ENCODE measurements at places on chromosomes 7 and 10. TPM values are rescaled to one million over a fixed set of nuclear protein-coding genes. Genes with fewer than 3 reads are reported as not detected.

C10orf62 gene
- not detected for total RNA-seq

LHPP gene
- total RNA-seq: 21.3 TPM

FAM131B gene
- 4.0 TPM for total RNA-seq

PROSER2 gene
- total RNA-seq: 15.6 TPM

NPY4R gene
- 0.30 TPM for total RNA-seq

FOXI2 gene
- not detected for total RNA-seq

BHLHA15 gene
- 1.2 TPM for total RNA-seq

EN2 gene
- total RNA-seq: 0.15 TPM

DNA sequence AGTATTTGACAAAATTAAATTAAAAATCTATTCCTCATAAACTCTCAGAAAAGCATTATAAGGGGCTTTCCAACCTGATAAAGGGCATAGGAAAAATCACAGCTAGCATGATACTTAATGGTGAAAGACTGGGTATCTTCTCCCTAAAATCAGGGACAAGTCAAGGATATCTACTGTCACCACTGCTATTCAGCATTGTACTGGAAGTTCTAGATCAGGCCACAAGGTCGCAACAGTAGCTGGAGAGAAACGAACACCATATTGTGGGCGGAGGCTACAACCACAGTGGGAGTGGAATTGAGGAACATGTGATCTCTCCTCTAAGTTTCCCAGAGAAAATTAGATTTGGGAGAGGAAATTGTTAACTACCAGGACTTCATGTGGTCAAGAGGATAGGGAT, 70.0 kb upstream of the NAMPT start:
- DNase-seq: no peak

DNA sequence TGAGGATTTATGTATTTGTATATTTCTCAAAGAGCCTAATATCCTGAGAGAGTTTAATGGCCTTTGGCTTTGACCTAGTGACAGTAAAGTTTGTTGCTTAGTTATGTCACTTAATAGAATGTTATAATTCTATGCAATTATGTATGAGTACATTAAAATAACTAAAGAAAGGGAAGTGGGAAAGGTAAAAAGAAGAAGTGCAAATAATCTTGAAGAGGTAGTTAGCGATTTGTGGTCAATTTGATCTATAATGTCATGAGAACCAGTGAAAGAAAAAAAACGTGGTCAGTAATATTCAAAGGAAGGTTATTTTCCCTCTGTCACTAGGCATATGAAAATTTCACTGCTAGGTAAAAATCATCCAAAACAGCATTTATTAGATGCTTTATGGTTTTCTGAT, 143.4 kb upstream of the LSM8 start:
- DNase-seq: no peak

DNA sequence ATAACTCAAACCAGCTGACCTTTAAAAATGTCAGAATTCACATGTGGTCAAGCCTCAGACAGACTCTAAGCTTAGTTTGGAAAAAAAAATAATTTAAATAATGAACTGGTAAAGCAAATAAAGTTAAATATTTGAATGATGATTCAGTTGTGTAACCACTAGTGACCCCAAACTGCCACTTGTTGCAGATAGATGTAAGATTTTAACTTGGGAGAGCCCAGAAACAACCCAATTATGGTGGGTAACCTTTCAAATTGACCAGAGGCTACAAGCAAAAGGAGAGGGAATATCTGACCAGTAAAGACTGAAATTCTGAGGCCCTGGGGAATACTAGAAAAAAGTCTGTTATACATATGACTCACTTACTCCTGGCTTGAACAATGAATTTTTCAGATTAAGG, 268.1 kb downstream of the HPSE2 start:
- DNase-seq: no peak

GRCh38 chr10:78023741-78024140, 5.6 kb downstream of the POLR3A start:
- DNase-seq: no peak

DNA sequence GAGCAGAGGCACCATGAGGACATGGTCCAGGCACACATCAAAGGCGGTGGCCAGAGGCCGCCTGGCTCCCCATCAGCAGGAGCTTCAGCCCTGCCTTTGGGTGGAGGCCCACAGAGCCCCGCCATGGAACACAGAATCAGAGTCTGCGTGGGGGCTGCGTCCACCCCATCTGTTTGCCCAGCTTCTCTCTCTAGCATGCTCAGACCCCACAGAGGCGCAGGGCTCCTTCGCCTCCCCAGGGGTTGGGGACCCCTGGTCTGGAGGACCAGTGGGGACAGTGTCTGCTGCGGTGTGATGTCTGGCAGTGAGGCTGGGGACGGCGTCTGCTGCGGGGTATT, 321.9 kb downstream of the PTPRN2 start:
- peak; percentile 56 for DNase-seq

GRCh38 chr7:92809397-92809759, 27.0 kb downstream of the CDK6 start:
- no peak for DNase-seq

GRCh38 chr7:155380221-155380861, 77.6 kb upstream of the EN2 start:
- DNase-seq: peak; percentile 80

DNA sequence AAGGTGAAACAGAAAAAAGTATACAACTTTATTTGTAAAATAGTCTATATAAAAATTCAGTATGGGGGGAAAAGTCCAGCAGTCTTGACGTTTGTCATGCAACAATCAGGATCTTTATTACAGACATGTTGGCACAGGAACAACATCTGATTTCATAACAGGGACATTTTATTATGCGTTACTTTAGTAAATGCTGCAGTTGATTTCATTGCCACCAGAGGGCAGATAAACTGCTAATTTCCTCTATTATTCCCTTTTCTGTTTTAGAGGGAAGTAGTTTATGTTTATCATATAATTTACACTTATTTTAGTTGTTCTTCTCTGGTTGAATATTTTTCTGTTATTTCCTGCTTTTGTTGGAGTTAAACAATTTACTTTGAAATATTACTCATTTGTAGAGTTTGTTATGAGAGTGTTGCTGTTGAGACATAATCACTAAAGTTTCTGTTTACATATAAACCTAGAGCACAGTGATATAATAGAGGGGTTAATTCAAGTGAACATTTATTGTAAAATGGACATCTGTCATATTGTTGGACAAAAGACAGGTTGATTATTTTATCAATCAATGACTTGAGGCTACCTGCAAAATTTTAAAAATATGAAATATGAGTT, 3.3 kb downstream of the PLXDC2 start:
- no peak for DNase-seq

GRCh38 chr10:124621637-124622036, 122.5 kb downstream of the FAM53B start:
- DNase-seq: no peak

- DNase-seq: peak; percentile 83
Measured at GRCh38 chr7:2928613-2929311, 84.7 kb upstream of the GNA12 start.

DNA sequence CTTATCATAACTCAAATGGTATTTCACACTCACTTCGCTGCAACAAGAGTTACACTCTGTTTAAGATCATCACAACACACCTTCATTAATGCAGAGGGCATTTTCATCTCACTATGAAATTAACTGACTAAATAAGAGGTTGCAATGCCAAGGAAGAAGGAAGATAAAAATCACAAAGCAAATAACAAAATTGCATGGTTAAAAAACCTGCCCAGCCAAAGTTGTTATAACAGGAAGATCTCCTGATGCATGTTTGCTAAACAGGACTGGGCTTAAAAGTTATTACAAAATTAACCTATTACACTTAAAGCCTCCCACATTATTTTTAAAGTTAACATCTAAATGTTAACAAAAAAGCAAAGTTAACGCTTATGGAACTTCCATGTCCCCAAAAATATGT, 11.8 kb downstream of the FAM13C start:
- DNase-seq: no peak

DNA sequence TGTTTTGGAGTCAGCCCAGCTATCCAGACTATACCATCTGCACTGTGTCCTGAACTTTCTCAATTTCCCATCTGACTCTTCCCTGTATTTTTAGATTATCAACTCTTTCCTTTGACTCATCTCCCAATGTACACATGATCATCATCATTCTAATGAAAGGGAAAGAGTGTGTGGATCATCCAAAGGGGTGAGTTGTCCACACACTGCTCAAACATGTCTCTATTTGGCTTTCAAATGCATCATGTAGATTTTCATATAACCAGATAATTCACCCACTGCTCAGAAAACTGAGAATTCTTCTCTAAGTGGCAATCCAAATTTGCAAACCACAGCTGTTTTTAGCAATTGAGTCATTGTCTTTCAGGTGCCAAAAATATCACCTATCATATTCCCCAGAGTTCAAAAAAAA, 190.2 kb upstream of the HPS1 start:
- no peak for DNase-seq

GRCh38 chr7:55158541-55159382, 139.9 kb downstream of the EGFR start:
- DNase-seq: no peak

GRCh38 chr7:22618528-22618927, 108.5 kb upstream of the IL6 start:
- DNase-seq: no peak

DNA sequence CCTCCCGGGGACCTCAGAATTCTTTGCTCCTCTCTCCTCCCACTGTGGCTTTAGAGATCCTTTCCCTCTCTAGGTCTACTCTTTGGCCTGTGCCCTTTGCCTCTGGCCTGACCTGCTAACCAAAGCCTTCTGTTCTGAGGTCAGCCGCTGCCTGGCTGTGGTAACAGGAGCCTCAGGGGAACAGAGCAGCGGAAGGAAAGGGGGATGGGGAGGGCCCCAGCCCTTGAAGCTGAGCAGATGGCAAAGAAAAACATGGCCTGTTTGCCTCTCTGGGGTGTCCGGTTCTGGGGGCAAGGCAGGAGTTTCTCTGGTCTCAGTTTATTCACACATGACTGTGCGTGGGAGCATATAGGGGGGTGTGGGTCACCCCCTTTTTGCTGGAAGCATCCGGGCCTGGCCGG, 28.2 kb downstream of the COL26A1 start:
- no peak for DNase-seq

GRCh38 chr10:27349987-27350386, 109.4 kb upstream of the ACBD5 start:
- no peak for DNase-seq

- no peak for DNase-seq
Measured at GRCh38 chr10:119005362-119006043, 24.0 kb upstream of the NANOS1 start.

DNA sequence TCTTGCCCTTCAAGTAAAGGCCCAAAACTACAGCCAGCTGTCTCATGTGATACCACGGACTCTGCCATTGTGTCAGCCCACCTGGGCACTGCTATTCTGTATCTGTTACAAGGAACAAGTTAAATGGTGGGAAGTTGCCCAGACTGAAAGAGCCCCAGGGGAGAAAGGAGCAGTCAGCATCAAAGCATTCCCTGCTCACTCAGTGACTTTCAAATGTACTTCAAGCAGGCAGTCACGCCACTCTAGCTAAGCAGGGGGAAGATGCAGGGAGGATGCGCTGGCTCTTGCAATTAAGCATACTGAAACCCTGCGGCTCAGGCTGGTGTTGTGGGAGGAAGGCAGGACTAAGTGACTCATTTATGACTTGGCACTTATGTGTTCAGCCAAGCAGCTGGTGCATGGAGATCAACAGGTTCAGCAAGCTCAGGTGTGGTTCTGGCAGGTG, 1249.6 kb downstream of the TYW1 start:
- no peak for DNase-seq

DNA sequence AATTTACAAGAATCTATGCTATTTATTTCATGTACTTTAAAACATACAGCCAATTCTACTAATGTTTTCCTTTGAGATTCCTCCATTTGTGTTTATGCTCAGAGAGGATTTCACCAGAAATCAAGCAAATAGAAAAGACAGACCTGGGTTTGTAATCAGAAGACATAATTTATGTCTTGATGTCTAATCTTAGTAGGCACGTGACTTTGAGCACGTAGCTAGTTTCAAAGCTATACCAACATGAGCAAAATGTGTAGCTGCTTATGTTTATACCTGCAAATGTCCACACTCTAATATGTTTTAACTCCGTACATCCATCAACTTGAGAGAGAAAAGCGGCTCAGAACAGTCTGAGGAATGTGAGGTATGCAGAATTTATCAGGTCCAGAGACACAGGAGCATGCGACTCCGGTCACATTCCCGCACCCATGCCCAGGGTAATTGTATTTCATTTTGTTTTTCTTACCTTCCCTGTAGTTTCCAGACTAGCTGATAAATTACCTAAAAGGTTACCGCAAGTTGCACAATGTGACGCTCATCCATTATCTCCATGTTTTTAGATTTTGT, 40.0 kb downstream of the SVOPL start:
- no peak for DNase-seq
